ENCODE measurements at places on chromosomes 3 and 15. TPM values are rescaled to one million over a fixed set of nuclear protein-coding genes. Genes with fewer than 3 reads are reported as not detected.

- H3K27me3 ChIP-seq: peaks cover 15% of the 10 kb centered on the region
- peak; percentile 84 for DNase-seq
- no peak overlapping the region for H3K4me3 ChIP-seq
- H3K4me1 ChIP-seq: peaks cover 31% of the 10 kb centered on the region
- H3K27ac ChIP-seq: no peak overlapping the region
Observed at GRCh38 chr3:194773771-194774455, 88.2 kb downstream of the FAM43A start.

- no peak overlapping the region for H3K4me3 ChIP-seq
- H3K27ac ChIP-seq: no peak overlapping the region
- DNase-seq: no peak
Observed at GRCh38 chr15:99117563-99118257, 12.8 kb downstream of the SYNM start.

PLXND1 gene
- polyA plus RNA-seq: 115 TPM

- no peak overlapping the region for H3K27ac ChIP-seq
- no peaks in the 10 kb centered on the region for H3K36me3 ChIP-seq
- no peak overlapping the region for H3K4me3 ChIP-seq
- no peak for DNase-seq
- H3K27me3 ChIP-seq: no peaks in the 10 kb centered on the region
Observed at GRCh38 chr3:131883086-131883485, 151.7 kb downstream of the CPNE4 start.

C15orf61 gene
- polyA plus RNA-seq: 6.8 TPM

VEPH1 gene
- polyA plus RNA-seq: 0.46 TPM

ADAMTS7 gene
- polyA plus RNA-seq: 27.8 TPM

- H3K36me3 ChIP-seq: no peaks in the 10 kb centered on the region
- H3K4me3 ChIP-seq: no peak overlapping the region
- no peak overlapping the region for H3K27ac ChIP-seq
- H3K4me1 ChIP-seq: no peaks in the 10 kb centered on the region
- peak; percentile 5 for DNase-seq
Observed at GRCh38 chr15:34647569-34648293, 64.3 kb upstream of the GOLGA8B start.

DNA sequence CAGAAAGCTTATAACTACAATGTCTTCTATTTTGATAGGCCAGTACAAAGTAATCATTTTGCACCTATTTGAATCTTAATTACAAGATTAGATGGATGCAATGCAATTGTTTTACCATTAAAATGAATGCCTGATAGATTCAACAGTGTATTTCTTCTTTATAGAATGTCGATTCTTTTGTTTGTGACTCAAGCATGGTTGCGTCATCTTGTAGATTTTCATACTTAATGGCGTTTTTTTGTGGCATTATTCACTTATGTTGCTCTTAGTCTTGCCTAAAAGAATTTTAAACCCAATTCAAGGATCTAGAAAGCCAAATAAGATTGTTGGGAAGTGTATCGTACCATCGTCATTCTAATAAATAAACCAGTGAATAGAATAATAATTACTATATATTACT, 21.4 kb downstream of the ZBTB38 start:
- no peaks in the 10 kb centered on the region for H3K36me3 ChIP-seq
- no peak for DNase-seq
- H3K27ac ChIP-seq: no peak overlapping the region

DNA sequence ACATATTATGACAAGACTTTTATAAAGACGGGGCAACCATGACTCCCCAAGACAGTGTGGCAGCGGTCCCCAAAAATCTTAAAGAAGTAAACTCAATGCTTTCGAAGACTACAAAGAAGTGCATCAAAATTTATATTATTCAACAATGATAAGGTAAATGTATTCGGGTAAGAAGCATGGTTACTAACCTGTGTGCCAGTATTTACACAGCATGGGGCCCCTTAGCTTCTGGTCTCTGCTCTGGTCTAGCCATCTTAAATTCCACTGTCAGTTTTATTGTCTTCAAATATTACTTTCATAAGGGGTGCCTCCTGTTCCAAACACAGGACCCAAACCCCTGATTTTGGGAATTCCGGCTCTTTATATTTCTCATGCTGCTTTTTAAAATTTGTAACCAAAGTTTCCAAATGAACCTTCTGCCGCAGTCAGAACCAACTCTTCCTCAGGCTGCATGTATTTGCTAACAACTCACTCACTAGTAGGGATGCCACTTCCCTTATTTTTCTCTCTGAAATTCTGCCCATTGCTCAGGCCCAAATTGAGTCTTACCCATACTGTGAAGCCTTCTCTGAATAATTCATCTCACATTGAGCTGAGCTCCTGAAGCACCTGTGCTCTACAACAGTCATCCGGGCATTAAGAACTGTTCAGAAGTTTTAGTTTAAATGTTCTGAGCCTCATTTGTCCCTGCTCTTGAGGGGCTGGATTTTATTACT, 1.2 kb downstream of the TTC23 start:
- H3K27ac ChIP-seq: no peak overlapping the region
- peak overlapping the region; percentile 51 for H3K4me3 ChIP-seq
- no peaks in the 10 kb centered on the region for H3K27me3 ChIP-seq
- peaks cover 12% of the 10 kb centered on the region for H3K4me1 ChIP-seq
- peak; percentile 15 for DNase-seq

DNA sequence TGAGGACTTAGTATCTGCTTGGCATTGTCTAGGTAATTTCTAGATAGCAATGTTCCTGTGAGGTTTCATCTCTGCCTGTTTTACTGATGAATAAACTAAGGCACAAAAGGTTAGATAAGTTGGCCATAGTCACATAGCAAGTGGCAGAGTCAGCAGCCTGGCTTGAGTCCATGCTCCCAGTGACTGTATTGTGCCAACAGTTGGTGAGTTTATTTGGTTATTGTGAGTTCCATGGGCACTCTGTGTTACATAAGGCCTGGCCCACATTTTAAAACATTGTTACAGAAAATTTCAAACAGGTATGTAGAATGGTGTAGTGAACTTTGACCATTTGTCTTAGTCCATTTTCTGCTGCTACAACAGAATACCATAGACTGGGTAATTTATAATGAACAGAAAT, 15.2 kb downstream of the MCM2 start:
- H3K4me1 ChIP-seq: peaks cover 7% of the 10 kb centered on the region
- H3K36me3 ChIP-seq: peaks cover 60% of the 10 kb centered on the region
- DNase-seq: no peak
- no peak overlapping the region for H3K4me3 ChIP-seq
- H3K27ac ChIP-seq: no peak overlapping the region
- H3K27me3 ChIP-seq: no peaks in the 10 kb centered on the region

GRCh38 chr3:55343486-55344357, 143.4 kb downstream of the WNT5A start:
- no peak for DNase-seq
- H3K4me1 ChIP-seq: no peaks in the 10 kb centered on the region

DNA sequence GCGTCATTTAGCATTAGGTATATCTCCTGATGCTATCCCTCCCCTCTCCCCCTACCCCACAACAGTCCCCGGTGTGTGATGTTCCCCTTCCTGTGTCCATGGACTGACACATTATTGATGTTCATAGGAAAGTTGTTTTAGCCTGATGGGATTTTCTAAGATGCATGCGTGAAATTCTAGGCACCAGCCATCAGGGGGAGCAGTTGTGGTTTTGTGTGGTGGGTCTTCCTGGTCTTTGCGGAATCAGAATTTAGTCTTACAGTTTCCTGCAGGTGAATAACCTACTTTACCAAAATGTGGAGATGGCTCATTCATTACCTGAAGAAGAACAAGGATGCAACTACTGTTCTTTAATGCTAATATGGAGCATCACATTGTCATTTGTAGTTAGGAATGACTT, 455.0 kb upstream of the THBS1 start:
- peaks cover 5% of the 10 kb centered on the region for H3K4me1 ChIP-seq
- no peaks in the 10 kb centered on the region for H3K36me3 ChIP-seq
- H3K27ac ChIP-seq: no peak overlapping the region
- DNase-seq: no peak

MORC1 gene
- polyA plus RNA-seq: not detected

MASP1 gene
- polyA plus RNA-seq: 11.5 TPM

- no peak for DNase-seq
- peaks cover 27% of the 10 kb centered on the region for H3K4me1 ChIP-seq
- H3K4me3 ChIP-seq: no peak overlapping the region
- H3K36me3 ChIP-seq: no peaks in the 10 kb centered on the region
- no peaks in the 10 kb centered on the region for H3K27me3 ChIP-seq
Observed at GRCh38 chr15:85495096-85495495, 114.7 kb downstream of the AKAP13 start.

DNA sequence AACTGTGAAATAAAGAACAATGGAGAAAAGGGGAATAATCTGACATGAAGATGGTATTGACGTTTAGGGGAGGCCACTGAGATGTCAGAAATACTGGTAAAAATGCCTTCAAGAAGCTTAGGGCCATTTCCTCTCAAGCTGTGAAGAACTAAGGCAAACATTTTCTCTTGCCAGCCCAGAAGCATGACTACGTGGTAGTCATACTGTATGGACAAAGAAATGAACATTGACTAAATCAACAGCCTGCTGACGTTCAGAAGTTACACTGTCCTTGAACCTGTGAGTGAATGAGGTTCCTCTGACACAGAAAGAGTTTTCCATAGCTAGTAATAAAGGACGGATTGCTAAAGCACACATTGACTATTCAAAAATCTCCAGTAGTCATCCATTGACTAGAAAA, 121.0 kb downstream of the P3H2 start:
- H3K4me3 ChIP-seq: no peak overlapping the region
- H3K36me3 ChIP-seq: no peaks in the 10 kb centered on the region
- H3K27me3 ChIP-seq: no peaks in the 10 kb centered on the region
- peaks cover 10% of the 10 kb centered on the region for H3K4me1 ChIP-seq
- DNase-seq: no peak

C3orf70 gene
- 5.2 TPM for polyA plus RNA-seq

GRCh38 chr3:134609821-134610431, 40.9 kb downstream of the KY start:
- H3K4me3 ChIP-seq: no peak overlapping the region
- H3K27ac ChIP-seq: no peak overlapping the region
- H3K4me1 ChIP-seq: peaks cover 20% of the 10 kb centered on the region

FANCD2OS gene
- 1.1 TPM for polyA plus RNA-seq

DNA sequence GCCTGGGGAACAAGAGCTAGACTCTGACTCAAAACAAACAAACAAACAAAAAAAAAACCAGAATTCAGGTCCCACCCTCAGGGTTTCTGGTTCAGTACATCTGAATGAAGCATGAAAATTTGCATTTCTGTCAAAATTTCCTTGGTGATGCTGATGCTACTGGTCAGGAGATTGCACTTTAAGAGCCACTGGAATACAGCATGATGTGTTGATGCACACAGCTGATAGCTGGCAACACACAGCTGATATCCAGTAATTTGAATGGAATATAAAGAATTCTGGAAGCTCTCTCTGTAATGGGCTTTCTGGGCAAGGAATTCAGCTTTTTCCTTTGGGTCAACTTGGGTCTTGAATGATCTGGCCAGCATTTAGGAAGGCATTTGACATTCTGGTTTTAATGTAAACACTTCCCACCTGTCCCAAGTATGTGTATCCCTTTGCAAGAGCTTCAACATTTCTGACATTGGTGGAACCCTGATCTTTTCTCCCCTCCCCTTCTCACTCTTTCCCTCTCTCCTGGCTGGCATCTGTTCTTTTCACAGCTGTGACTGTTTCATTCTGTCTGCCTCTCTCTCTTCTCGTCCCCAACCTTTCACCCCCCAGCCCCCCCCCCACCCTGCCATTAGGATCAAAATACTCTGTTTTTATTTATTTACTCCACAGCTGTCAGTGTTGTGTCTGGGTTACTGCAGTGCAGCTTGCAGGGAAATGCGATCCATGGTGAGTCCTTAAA, 189.5 kb downstream of the TPRG1 start:
- H3K4me3 ChIP-seq: no peak overlapping the region
- H3K4me1 ChIP-seq: peaks cover 17% of the 10 kb centered on the region
- peak overlapping the region; percentile 45 for H3K27ac ChIP-seq
- DNase-seq: peak; percentile 36
- H3K27me3 ChIP-seq: no peaks in the 10 kb centered on the region

DNA sequence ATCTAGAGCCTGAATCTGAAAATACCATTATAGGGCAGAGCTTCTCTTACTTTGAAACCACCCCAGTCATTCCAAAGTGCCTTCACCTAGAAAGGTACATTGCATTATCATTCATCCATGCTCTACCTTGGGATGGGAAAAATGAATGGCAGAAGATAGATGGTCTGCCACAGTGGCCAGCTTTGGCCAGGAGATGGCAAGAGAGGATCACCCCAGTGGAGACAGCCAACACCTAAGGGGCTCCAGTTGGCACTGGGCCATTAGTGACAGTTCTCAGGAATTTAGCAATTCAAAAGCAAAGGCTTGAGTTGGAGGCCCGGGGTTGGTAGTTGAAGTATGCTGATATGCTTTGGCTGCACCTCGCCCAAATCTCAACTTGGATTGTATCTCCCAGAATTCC, 253.6 kb upstream of the MRPL3 start:
- no peaks in the 10 kb centered on the region for H3K4me1 ChIP-seq
- no peak overlapping the region for H3K4me3 ChIP-seq
- H3K36me3 ChIP-seq: no peaks in the 10 kb centered on the region
- H3K27me3 ChIP-seq: no peaks in the 10 kb centered on the region
- H3K27ac ChIP-seq: no peak overlapping the region

DNA sequence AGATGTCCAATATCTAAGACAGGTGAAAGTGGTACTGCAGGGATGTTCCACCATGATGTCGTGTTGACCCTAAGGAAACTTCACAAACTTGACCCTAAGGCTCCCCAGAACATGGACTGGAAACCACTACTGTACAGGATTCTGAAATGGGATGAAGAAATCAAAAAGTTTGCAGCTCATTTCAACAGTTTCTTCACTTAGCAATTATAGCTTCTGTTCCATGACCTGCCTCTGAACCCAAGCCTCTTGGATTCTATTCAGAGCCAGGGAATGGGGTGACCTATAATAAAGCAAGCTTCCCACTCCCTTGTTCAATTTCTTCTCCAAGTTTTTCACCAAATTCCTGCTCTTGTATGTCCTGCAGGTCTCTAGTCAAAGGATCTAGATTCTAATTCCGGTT, 40.7 kb downstream of the DUT start:
- no peak for DNase-seq
- H3K4me3 ChIP-seq: no peak overlapping the region
- peaks cover 5% of the 10 kb centered on the region for H3K4me1 ChIP-seq
- H3K36me3 ChIP-seq: no peaks in the 10 kb centered on the region

RLBP1 gene
- 0.25 TPM for polyA plus RNA-seq

PLA1A gene
- 0.26 TPM for polyA plus RNA-seq

DNA sequence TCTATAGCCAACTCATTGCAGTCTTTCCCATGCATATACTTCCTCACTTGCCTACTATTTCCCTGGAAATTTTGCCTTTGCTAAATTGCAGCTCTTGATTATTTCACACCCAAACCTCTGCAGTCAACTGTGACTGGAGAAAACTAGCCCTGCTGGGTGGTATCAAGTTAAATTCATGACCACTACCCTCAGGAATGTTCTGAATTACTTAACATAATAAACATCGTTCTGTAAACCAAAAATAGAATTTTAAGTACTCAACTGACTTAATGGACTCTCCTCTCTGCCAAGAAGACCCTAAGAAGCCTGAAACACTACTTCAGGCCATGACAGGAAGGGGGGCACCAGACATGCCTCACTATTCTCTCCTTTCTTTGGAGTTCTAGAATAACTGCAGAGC, 1278.0 kb upstream of the GBE1 start:
- no peaks in the 10 kb centered on the region for H3K36me3 ChIP-seq
- H3K4me1 ChIP-seq: no peaks in the 10 kb centered on the region
- no peak overlapping the region for H3K27ac ChIP-seq
- no peaks in the 10 kb centered on the region for H3K27me3 ChIP-seq
- no peak overlapping the region for H3K4me3 ChIP-seq
- DNase-seq: no peak

GOLGA6B gene
- 0.19 TPM for polyA plus RNA-seq

GPR87 gene
- polyA plus RNA-seq: not detected

- DNase-seq: peak; percentile 35
- H3K27ac ChIP-seq: no peak within 1 kb of the TSS
- H3K4me1 ChIP-seq: no peaks in the 10 kb centered on the region
- H3K4me3 ChIP-seq: no peak within 1 kb of the TSS
Observed at GRCh38 chr3:19934098-19934566, at the start of gene EFHB. EFHB (minus strand) TSS chr3:19934217; CDS start chr3:19934018, 199 bp downstream.

Data from muscle of leg (tissue), 16 donors.